ENCODE measurements at places on chromosomes 11 and 22.

GRCh38 chr11:118434553-118435289 is 1.6 kb upstream of the KMT2A start:
- DNase-seq: no peak

DNA sequence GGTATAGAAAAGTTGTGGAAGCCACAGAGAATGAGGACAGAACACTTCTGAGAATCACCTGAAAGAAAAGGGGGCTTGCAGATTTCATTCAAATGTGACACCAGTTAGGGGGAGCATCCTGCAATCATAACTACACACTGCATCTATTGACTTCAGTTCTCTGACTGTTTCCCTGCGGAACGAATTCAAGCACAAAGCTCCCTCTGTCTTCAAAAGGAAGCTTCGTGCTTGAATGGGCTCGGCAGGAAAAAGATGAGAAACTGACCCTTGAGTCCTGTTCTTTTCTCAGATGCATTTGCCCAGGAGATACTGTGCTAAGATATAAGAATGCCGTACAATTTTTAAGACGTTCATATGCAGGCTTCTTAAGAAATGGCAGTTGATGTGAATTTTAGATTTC is 2000.4 kb upstream of the RAG2 start:
- DNase-seq: no peak

- no peak for DNase-seq
Observed at GRCh38 chr11:73995731-73996130, 13.1 kb upstream of the UCP2 start.

DNA sequence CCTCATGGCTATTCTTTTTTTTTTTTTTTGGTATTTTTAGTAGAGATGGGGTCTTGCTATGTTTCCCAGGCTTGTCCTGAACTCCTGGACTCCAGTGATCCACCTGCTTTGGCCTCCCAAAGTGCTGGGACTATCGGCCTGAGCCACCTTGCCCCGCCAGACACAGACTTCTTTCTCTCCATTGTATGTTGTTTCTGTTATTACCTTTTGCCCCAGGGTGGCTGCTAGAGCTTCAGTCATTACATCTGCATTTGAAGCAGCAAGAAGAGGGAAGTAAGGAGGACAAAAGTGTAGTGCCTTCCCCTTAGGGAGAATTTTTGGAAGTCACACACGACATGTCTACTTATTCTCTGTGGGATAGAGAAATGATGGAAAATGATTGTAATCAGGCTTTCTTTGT is 10.1 kb upstream of the OSBP start:
- DNase-seq: no peak

GRCh38 chr11:109405671-109406070 is 16.3 kb upstream of the C11orf87 start:
- DNase-seq: no peak

- no peak for DNase-seq
Observed at GRCh38 chr11:123798513-123799252, 7.5 kb downstream of the OR6M1 start.

- DNase-seq: no peak
Observed at GRCh38 chr22:37330200-37331033, 48.1 kb downstream of the CYTH4 start.

DNA sequence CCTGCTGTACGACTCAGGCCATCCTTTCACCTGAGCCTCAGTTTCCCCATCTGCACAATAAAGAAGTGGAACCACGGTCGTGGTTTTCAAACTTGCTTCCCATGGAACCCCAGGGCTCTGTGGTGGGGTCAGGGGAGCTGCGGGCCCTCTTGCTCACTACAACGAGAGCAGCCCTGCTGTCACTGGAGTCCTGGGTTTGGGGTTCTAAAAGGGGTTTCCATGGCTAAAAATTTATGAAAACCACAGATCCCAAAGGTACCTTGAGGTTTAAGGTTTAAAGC is 45.4 kb upstream of the CARS1 start:
- DNase-seq: no peak

GRCh38 chr11:112694813-112695212 is 266.4 kb upstream of the NCAM1 start:
- no peak for DNase-seq

- peak; percentile 94 for DNase-seq
Observed at GRCh38 chr11:130069659-130070108, at the start of gene APLP2. Gene APLP2 (plus strand): TSS chr11:130069894. CDS start chr11:130069978, 84 bp downstream.

- no peak for DNase-seq
Observed at GRCh38 chr22:36086170-36086490, 57.5 kb upstream of the RBFOX2 start.

DNA sequence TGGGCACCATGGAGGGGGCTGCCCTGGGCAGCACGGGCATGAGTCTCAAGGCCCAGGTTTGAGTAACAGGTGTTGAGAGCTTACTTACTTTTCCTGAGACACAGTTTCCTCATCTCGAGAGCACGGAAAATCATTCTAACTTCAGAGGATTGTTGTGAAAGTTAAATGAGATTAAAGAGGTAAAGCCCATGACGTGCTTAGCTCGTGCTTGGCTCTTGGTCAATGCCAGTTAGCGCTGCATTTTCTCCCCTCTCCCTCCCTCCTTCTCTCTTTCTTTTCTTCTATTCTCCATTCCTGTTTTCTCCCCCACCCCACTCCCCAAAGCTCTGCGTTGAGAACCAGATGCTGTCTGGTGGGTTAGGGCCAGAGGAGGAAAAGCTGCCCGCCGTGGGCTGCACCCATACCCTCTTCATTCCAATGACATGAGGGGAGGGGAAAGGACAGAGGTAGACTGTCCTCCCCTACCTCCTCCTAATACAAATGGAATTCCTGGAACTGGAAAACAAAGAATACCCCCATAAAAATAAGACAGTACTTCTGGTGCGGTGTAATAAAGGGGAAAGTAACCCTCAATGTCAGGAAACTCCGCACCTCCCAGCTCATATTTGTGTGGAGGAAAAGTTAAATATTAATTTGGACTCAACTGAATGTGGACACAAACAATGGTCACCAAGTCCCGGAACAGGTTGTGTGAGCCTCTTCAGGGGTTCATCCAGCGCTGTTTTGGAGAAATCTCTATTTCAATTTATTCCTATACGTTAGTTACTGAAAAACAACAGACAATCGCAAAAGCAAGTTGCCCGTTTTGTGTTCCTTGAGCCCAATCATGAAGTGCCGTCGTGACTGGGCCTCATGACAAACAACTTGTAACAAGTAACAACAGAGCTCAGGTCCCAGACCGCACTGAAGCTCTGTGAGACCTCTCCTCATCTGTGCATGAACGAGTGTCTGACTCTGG is 54.8 kb upstream of the B3GAT1 start:
- no peak for DNase-seq

- no peak for DNase-seq
Observed at GRCh38 chr11:120931057-120931779, 92.7 kb upstream of the TBCEL start.

GRCh38 chr11:119222308-119222707 is 16.2 kb downstream of the CBL start:
- no peak for DNase-seq

DNA sequence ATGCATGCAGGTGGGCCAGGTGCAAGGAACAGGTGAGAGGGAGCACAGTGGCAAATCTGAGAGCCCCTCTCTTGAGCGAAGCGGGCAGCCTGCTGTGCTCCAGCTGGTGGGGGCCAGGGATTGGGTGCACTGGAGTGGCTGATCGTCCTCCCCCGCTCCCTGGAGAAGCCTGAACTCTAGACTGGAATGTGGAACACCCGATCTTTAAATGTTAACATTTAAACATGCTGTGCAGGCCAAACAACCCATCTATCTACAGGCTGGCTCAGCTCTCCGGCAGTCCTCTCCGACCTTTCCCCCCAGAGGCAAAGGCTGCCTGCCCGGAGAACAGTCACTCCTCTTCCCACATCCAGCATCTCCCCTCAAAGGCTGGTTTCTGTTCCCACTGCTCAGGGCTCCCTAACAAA is 5.1 kb downstream of the MRGPRF start:
- no peak for DNase-seq

DNA sequence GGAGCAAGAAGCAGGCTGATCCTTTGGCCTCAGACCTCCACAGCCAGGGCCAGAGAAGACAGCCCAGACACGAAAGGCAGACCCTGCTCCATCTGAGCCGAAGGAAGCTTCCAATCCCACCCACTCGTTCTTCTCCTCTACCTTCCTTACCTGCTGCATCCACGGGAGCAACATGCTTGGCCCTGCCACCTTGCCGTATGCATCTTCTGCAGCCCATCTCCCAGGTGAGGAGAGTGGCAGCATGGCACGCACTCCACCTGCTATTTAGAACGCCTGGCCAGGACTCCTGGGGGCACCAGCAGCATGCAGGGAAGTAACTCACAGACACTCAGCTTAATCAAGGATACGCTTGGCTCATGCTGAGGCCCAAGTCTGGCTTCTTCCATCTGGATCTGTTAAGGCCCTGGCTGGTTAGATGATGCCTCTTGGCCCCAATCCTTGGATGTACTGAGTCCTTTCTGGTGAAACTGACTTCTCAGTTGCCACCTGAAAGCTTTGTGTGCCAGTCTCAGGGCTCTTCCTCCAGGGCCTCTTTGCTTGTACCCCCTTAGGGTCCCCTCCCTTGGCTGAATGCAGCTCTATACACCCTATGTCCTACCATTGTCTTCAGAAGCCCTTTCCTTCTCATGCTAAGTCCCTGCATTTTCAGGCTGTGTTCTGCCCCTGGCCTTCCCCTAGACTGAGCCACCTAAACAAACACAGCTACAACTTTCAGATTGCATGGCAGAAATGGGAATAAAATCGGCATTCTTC is 604.9 kb downstream of the BUD13 start:
- DNase-seq: no peak

GRCh38 chr22:49567899-49568750 is 259.5 kb downstream of the BRD1 start:
- no peak for DNase-seq

DNA sequence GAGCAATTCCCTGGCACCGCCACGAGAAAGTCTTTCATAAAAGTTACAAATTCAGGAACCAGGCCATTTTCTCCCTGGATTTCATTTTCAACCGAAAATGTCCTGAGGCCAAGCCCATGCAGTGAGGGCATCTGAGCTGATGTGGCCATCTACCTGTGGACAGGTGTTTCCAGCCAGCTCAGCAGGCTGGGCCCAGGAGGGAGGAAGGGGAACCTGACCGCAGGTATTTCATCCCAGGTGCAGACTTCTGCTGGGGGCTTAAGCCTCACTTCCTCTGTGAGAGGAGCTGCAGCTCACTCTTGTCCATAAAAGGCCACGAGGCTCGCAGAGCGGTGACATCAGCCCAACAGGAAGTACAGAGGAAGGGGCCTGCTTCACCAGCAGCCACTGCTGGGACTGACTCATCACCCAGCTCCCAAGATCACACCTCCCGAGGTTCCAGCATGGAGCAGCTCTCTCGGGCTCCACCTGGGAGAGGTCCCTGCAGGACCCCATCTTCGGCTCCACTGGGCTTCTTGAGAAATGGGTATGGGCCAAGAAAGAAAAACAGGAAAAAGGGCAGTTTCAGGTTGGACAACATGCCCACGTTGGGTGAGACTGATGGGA is 56.4 kb downstream of the MYH9 start:
- peak; percentile 67 for DNase-seq

GRCh38 chr22:25495285-25495684 is 69.2 kb upstream of the GRK3 start:
- DNase-seq: no peak

DNA sequence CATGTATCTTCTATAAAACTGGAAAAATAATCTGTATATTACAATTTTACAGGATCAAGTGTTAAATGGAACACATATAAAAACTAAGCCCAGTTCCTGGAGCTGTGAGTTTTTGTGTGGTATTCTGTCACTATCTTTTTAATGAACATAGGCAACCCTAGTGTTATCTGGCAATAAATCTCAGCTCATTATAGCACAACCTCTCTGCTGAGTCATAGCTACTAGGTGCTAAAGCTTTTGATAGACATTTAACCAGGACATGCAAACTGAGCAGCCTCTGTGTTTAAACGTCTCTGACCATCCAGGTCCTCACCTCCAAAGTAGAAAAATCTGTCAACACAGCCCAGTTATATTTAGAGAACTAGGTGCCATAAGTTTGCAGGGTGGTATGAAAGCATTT is 91.0 kb upstream of the CARD18 start:
- DNase-seq: no peak

DNA sequence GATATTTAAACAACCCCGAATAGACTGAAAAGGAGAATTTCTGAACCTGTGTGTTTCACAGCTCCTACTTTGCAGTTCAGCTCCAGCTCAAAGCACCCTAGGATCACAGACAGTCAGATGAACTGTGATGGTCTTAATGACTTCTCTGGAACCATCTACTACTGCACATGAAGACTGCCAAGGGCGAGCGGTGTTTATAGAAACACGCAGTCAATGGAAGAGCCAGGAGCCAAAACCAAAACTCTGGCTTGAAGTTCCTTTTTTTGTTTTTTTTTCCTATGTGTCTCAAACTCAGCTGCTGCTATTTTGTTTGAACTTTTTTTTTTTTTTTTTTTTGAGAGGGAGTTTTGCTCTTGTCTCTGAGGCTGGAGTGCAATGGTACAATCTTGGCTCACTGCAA is 382.6 kb upstream of the SYN3 start:
- no peak for DNase-seq

GRCh38 chr22:40487663-40488249 is 117.4 kb downstream of the SGSM3 start:
- no peak for DNase-seq

- DNase-seq: no peak
Observed at GRCh38 chr11:86559311-86559945, 113.0 kb downstream of the ME3 start.

DNA sequence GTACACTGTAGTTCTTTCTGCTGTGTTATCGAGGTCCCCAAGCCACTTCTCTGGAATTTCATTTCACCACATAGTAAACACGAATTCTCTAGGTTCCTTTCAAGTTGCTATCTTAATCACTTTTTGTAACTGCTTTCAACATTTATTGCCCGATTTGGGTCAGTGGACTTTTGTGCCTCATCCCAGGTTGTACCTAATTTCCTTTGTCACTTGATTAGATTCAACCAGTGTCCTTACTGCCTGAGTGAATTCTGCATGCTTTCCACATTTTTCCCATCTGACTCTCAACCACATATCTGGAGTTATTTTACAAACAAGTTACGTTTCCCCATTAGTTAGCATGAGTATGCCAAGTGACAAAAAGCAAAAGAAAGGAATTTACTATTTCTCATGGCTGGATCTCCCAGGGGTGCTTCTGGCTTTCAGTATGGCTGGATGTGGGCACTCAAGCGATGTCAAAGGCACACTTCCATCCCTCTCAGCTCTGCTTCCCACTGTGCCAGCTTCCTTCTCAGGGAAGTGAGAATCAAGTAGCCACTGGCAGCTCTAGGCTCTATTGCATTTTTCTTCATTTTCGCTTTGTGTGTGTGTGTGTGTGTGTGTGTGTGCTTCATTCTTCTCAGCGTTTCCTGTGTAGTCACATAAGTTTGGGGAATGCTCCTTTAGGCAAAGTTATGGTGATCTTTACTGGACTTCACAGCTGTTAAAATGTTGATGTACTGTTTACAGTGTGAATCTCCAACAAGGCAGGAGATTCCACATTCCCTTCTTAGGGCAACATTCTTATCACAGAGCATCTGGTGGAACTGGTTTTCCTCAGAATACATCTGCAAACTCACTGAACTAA is 128.9 kb downstream of the DBX1 start:
- no peak for DNase-seq

Data from stimulated activated CD4-positive, alpha-beta T cell treated with anti-CD3 and anti-CD28 coated beads, TNF-alpha, amount 100 ng/mL, for 1 hour (primary cell).